ENCODE measurements at places on chromosomes 7 and 10.

GRCh38 chr7:21300692-21301091, 127.2 kb upstream of the SP4 start:
- no peak for DNase-seq

DNA sequence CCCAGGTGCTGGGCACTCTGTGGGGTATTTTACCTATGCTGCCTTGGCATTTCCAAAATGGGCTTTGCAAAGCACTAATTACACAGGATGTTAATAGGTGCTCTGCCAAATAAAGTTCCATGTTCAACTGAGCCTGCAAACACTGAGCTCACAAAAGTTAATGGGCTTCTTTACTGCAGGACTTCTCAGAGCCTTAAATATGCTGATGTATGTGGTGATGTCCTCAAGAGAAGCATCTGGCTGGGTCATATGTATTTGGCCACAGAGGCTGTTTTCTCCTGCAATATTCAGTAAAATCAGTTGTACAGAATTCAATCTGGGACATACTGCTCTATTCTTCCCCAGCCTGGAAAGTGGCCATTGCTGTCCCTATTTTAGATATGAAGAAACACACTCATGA, 31.3 kb downstream of the GRID1 start:
- DNase-seq = no peak

- no peak for DNase-seq
These were observed 88.6 kb downstream of the LYZL1 start for GRCh38 chr10:29377333-29377961.

DNA sequence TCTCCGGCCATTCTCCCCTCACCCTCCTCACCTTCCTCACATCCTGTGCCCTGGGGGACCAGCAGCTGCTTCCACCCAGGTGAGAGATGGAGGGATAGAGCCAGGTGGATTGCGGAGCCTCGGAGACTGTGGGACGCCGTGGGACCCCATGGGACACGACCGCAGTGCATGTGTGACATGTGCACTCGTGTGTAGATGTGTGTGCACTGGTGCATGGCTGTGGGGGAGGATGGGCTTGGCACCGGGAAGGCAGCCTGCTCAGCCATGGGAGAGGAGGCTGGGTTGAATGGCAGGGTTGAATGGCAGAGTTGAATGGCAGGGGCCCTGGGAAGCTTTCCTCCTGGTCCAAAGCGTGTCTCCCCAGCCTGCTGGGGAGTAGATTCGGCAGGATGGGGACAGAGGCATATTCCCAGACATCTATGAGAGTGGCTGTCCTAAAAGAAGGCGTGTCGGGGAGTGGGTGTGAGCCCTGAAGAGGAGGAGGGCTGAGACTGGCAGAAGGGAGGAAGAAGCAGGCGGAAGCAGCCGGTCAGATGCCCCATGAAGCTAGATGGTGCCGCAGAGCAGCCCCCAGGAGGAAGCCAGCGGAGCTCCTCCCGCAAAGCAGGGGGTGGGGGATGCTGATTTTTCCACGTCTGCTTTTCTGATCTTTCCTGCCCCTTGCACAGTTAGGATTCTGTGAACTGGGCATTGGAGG, 815 bp downstream of the GIMAP8 start:
- DNase-seq = peak; percentile 51

DNA sequence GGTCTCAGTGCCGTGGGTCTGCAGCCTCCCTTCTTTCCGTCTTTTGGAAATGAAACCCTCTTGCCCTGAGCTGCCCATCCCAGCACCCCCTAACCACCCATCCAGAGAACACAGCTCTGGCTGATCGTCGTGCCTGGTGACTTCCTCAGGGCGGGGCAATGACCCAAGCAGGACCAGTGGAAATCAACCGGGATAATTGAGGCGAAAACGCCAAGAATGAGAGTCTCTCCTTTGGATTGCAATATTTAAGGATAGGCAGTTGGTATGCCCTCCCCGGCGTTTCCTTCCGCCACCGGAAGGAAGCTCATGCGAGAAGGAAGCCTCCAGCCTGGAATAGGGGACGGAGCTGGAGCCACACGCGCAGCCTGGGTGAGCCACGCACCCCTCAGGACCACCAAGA, 73.7 kb upstream of the PFKP start:
- no peak for DNase-seq

- DNase-seq = no peak
These were observed at the start of gene ZNF853 for GRCh38 chr7:6614953-6615722. ZNF853 (plus strand) TSS chr7:6615610; CDS start chr7:6616175, 565 bp downstream.

GRCh38 chr7:155229548-155230168, 68.0 kb upstream of the INSIG1 start:
- no peak for DNase-seq

DNA sequence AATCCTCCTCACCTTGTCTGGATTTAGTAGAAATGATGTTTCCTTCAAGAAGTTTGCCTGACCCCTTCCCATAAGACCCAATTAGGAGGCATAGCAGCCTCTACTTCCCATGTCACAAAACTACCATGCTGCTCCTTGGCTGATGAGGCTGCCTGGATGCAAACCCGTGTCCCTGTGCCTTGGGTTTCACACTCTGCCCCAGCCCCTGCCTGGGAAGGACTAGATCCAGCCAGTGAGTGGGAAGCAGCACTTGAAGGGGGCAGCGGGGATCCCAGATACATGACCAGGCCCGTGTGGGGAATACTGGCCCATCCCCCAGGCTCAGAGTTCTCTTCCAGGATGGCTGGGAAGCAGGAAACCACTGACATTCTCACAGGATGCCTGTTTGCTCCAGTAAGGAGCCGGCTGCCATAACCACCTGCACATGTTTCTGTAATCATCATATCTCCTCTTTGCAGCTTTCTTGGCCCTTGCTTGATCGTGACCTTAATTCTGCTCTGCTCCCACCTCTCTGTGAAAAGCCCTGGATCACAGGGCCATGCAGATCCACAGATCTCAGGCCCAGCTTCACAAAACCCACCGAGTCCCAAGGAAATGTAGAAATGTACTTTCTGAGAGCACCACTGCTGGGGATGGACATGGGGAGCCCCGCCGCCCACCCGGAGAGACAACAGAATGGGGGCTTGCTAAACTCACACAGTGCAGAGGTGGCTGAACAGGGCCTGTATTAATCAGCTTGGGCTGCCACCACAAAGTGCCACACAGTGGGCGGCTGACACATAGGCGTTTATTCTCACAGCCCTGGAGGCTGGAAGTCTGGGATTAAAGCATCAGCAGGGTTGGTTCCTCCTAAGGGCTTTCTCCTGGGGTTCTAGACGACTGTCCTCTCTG, 287.8 kb upstream of the IGFBP3 start:
- DNase-seq = no peak

DNA sequence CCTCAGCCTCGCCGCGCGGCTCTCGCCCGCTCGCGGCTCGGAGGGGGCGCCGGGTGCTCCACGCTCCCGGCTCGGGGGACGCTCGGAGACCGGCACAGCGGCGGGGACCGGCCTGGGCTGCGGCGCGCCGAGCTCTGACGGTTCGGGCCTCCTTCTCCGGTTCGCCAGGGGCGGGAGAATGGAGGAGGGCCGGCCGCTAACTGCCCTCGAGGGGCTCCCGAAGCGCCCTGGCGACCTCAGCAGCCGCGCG, 232 bp upstream of the GRID1 start:
- DNase-seq = no peak

DNA sequence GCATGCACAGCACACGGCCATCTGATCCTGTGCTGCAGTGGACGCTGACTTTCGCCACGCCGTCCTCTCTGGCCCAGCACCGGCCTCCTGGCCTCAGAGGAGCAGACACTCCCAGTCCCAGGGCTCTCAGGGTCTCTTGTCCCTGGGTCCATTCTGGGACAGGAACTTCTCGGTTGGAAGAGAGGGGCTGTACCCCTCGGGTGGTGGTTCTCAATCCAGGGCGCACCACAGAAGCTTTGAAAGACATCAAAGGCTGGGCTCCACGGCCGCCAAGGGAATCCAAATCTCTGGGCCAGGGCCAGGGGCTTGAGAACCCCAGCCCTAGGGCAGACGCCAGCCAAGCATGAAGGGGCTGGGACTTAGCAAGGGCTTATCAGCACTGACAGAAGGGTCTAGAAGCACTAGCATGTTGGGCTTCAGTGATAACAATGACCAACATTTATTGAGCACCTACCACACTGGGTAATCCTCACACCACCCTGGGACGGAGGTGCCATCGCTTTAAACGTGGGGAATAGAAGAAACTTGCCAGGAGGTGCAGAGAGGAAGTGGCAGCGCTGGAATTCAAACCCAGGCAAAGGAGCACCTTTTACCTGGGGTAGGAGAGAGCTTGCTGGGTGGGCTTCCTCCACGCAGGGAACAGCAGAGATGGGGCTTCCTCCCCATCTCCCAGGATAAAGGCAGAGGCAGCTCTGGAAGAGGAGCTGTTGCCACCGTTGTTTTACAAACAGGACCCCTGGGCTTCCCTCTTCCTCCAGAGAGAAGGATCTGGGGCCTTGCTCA, 1.8 kb upstream of the PYROXD2 start:
- no peak for DNase-seq

- no peak for DNase-seq
These were observed 1.5 kb upstream of the FRAT2 start for GRCh38 chr10:97336006-97336405.

DNA sequence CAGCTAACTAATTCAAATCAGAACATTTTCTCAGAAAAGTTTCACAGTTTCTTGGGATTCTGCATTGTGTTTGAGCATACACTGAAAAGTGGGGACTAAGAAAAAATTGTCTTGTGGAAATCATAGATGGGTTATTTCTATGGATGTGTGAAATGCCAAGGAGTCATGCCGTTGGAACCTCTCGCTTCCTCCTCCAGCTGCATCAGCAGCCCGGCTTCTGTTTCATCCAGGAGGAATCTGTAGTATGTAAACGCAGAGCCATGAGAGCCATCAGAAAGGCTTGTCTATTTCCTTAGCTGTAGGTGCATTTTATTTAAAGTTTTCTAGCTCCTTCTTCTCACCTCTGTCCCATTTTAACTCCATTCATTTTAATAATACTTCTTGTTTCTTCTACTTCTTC, 1144.1 kb downstream of the GATA3 start:
- DNase-seq = no peak

GRCh38 chr10:128713874-128714570, 587.8 kb upstream of the MKI67 start:
- no peak for DNase-seq

- no peak for DNase-seq
These were observed 105.2 kb upstream of the MGMT start for GRCh38 chr10:129361676-129362376.

DNA sequence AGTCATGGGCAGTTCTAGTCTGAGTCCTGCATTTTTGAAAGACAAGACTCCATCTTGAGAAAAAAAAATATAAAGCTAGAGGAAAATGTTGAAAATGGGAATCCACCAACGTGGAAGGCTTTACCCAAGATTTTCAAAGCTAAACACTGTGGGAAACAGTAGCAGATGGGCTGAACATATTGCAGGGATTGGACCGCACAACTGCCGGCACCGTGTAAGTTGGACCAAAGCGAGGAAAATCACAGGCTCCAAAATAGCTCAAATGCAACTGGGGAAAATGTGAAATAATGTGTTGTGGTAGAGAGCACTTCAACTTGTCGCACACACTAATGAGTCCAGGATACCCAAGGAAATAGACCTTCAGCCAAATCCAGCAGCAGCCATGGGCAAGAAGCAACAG, 26.4 kb upstream of the ADRB1 start:
- DNase-seq = no peak

DNA sequence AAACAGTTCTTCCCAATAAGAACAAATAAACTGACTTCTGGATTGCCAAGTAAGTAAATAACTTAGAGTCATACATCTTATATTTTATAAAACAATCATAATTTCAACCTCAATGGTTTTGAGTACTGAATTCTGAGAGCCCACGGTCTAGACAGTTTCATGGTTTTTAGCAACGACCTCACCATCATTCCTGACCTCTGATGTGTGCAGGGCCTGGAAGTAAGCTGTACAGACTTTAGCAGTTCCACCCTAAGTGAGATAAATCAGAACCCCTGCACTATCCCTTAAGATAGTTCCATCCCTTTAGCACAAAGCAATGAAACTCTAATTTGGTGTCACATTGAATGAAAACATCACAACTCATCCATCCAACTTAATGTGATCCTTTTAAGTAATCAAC, 86.0 kb downstream of the NEBL start:
- no peak for DNase-seq

GRCh38 chr7:3760651-3761050, 459.6 kb downstream of the SDK1 start:
- DNase-seq = no peak

DNA sequence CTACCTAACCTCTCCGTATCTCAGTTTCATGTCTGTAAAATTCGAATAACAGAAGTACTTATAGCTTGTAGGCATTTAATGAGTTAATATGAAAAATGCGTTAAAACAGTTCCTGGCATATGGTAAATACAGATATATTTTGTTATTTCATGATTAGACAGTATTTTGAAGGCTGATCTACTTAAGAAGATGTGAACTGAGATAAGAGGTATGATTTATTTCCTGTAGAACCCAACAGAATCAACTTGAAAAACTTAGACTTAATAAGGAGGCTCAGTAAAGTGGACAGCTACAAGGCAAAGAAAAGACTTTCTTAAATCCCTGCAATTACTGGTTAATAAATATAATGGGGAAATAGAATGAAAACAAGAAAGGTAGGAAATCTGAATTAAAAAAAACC, 103.3 kb downstream of the FANK1 start:
- no peak for DNase-seq

DNA sequence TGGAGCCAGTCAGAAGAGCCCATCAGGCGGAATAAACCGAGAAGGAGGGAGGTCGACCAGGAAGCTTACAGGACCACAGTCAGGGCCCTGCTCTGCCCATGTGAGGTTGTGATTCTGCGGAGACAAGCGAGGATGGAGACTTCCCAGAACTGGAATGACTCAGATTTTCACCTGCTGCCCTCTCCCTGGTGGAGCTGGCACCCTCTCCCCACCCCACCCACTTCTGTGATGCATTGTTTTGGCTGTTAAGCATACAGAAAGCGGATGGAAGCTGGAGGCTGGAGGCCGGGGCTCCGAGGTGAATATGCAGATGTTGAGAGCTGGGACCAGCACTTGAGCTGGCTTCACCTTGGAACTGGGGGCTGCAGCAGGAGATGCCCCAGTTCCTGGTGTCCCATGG, 57.4 kb downstream of the NPTX2 start:
- DNase-seq = no peak

- DNase-seq = no peak
These were observed 224.1 kb downstream of the DNAJB6 start for GRCh38 chr7:157560710-157561522.

GRCh38 chr7:50298811-50299562, 5.5 kb upstream of the IKZF1 start:
- DNase-seq = no peak

- no peak for DNase-seq
These were observed 102.9 kb upstream of the PHYHIPL start for GRCh38 chr10:59073456-59074053.

GRCh38 chr7:4763091-4763793, 12.2 kb upstream of the AP5Z1 start:
- DNase-seq = no peak

DNA sequence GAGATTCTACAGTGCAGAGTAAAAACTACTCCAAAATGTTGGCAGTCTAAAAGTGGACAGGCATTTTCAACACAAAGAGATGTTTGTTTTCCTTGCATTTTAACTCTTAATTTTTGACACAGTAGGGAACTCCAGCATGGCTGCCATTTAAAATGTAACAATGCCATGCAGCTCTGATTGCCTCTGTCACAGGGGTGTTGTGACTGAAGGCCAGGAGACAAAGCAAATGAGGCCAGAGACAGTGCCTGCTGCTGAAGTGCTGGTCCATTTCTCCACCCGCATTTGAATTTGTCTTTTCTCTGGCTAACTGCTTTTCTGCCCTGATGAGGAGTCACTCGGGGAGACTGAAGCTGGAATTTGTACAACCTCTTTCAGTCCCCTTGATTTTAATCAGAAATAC, 710.6 kb upstream of the GALNT17 start:
- no peak for DNase-seq

- peak; percentile 91 for DNase-seq
These were observed 5.2 kb upstream of the CAMK2G start for GRCh38 chr10:73879296-73880173.
